ENCODE measurements at places on chromosomes 4 and X.

DNA sequence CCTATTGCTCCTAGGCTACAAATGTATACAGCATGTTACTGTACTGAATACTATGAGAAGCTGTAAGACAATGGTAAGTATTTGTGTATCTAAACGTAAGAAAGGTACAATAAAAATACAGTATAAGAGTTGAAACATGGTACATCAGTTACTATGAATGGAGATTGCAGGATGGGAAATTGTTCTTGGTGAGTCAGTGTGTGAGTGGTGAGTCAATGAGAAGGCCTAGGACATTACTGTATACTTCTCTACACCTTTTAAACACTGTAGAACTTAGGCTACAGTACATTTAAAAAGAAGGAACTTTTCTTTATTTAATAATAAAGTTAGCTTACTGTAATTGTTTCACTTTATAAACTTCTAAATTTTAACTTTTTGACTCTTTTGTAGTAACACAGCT is 2603.2 kb downstream of the PCDH7 start:
- DNase-seq, result no peak

- no peak for DNase-seq
Measured at GRCh38 chr4:182369211-182369610, 126.0 kb downstream of the TENM3 start.

DNA sequence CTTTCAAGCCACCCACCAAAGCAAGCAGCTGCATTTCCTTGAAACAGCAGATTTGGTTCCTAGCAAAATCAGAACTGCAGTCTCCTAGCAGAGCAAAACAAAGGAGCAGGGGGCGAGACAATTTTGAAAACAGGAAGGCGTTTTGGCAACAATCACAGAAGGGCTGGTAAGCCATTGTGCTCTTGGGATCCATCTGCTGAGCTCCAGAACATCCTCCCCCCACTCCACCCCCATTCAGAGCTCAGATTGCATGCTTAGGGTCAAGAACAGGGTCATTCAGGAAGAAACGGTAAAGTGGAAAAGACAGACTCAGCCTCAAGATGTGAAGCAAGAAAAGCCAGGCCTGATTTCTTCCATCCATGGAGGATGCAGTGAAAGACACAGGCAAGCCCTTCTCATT is 7.6 kb upstream of the PCDH19 start:
- DNase-seq, result no peak

- DNase-seq, result no peak
Measured at GRCh38 chrX:110032534-110033147, 29.7 kb downstream of the TMEM164 start.

DNA sequence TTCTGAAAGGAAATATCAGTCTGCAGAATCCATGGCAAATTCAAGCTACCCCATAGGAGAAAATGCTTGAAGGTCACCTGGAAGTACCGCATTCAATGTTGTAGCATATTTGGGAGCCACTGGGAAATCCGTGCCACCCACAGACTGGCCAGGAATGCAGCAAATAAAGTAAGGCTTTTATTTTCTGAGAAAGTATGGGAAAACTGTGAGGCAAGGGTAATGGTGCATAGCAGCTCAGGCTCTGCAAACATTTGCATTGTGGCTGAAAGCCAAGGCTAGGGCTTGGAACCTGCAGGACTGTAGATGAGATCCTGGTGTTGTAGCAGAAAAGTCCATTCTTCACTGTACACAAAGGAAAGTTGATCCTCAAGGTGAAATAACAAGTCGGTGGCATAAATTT is 450.9 kb upstream of the NR3C2 start:
- DNase-seq, result no peak

DNA sequence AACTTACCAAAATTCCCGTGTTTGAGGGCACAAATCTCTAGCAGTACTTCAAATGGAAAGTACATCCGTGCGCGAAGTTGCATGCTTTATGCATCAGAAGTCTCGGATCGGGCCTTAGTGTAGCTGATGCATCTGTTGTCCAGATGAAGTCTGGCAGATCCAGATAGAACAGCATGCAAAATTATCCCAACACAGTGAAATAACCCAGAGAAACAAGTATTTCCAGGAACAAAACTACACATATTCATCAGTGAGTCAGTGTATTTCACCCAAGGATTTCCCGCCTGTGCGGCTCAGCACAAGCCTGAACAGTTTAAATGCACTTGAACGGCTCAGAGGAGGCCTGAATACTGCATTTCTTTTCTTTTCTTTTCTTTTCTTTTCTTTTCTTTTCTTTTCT is 27.4 kb upstream of the CLDN24 start:
- DNase-seq, result no peak

- DNase-seq, result no peak
Measured at GRCh38 chrX:131225078-131225477, 64.0 kb downstream of the IGSF1 start.

- no peak for DNase-seq
Measured at GRCh38 chr4:105147016-105147552, 408 bp downstream of the TET2 start.

DNA sequence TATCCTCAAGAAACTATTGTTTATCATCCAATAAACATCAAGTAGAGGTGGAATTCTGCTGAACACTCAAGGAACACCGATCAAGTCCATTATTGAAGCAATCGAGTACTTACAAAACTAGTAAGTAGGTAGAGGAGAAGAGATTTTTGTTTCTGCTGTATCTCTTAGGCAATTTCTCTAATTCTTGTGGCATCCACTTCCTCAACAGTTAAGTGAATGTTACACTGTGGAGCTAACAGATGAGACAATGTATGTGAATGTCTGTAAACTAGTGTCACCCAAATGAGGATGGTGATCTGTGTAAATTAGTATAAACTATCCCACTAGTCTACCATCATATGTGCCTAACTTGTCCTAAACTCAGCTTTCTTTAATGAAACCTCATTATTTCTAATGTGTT is 261.6 kb downstream of the ARHGAP24 start:
- no peak for DNase-seq

GRCh38 chrX:147637190-147637589 is 274.5 kb upstream of the FMR1 start:
- no peak for DNase-seq

GRCh38 chr4:130747842-130748241 is 1651.9 kb downstream of the C4orf33 start:
- no peak for DNase-seq

DNA sequence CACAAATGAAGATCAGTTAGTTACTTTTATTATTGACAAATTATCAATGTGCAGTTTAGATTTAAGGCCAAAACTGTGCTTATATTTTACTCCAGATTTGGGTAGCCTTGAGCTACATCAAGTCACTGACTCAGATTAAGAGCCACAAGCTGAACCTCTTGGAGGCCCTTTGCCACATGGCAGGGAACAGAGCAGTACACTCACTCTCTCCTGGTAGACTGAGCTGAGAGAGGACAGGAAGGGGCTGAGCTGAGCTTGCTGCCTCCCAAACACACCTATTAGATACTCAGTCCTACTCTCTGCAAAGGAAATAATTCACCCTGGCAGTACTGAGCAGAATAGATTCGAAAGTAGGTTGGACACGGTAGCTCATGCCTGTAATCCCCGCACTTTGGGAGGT is 7.8 kb downstream of the STAP1 start:
- no peak for DNase-seq

DNA sequence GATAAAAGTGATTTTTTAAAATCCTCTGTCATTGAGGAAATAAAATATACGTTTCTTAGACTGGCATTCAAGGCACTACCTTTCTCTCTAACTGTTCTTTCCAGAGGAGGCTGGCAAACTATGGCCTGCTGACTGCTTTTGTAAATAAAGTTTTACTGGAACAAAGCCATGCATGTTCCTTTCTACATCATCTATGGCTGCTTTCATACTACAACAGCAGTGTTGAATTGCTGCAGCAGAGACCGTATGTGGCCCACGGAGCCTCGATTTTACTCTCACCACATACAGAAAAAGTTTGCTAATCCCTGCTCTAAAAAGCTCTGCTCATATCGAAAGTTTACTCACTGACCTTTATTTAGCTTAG is 20.2 kb downstream of the SETD7 start:
- DNase-seq, result no peak
